ENCODE measurements at places on chromosomes 13 and 19.

DNA sequence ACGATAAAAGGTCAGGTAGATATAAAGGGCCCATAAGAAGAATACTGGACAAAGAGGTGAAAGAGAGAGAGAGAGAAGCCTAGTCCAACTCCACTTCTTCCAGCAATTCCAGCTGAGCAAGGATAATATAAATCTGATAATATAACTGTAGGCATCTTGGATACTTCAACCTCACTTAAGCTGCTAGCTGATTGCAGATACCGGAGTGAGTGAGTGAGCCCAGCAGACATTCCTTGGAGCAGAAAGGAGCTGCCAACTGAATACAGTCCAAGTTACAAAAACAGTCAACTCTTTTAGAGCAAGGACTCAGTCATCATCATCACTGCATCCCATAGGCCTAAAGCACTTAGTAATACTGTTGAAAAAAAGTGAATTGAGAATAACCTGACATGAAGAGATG is 387.6 kb downstream of the SLITRK6 start:
- no peak for DNase-seq

GRCh38 chr13:24684600-24684998 is 4.4 kb downstream of the ATP12A start:
- DNase-seq: peak; percentile 10

DNA sequence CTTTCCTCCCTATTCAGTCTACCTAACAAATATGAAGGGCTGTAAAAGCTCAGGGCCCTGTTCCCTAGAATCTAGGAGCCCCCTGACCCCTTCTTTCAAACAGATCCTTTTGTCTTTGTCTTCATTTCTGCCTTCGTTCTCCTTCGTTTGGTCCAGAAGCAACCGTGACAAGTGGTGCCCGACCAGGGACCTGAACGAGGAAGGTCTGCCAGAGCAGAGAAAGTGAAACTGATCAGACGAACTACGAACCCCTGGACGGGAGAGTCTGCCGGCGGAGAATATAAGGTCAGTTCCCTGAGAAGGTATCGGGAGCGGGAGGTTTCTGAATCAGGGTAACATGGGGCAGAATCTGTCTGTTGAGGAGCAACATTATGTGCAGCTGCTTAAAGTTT is 751 bp downstream of the ERVK3-1 start:
- no peak for DNase-seq

- no peak for DNase-seq
Observed at GRCh38 chr13:104296286-104296685, 1230.1 kb upstream of the SLC10A2 start.

DNA sequence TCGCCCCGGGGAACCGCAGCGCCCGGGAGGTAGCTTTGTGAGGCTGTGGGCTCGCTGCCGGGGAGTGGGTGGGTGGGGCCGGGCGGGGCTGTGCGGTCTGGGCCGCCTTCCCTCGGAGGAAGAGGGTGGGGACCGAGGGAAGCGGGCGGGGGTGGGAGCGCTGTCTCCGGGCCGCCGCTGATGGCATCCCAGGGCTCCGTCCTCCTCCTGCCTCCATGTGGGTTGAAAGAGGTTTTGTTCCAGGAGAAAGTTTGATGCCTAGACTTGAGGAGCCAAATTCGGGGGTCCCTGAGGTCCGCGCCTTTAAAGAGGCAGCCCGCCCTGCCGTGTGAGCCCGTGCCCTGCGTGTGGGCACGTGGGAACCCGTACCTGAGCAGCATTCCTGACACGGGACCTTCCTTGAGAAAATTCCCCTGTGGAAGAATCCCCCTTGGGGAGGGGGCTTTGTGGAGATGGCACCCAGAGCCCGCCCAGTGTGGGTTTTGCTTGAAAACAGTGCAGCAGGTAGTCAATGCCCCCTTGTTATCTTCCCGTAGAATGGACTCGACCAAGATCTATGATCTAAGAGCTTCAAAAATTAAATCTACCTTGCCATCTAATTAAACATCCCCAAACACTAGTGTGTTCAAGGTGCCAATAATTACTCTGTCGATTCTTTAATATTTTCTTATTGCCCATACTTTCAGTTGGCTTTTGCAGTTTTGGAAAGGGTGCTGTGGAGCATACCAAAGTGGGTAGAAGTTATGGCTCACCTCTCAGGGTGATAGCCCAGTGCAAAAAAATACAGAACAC is 107.8 kb downstream of the RXFP2 start:
- DNase-seq: no peak

GRCh38 chr13:97000295-97000925 is 6.1 kb upstream of the OXGR1 start:
- DNase-seq: no peak

GRCh38 chr19:10118960-10119359 is 739 bp downstream of the EIF3G start:
- no peak for DNase-seq

GRCh38 chr19:7242601-7243258 is 51.5 kb downstream of the INSR start:
- no peak for DNase-seq

- DNase-seq: no peak
Observed at GRCh38 chr13:83633746-83634145, 248.5 kb downstream of the SLITRK1 start.

- peak; percentile 61 for DNase-seq
Observed at GRCh38 chr19:12293777-12294248, 870 bp downstream of the ZNF44 start.

- DNase-seq: no peak
Observed at GRCh38 chr13:113788413-113789135, 29.5 kb downstream of the TMEM255B start.

GRCh38 chr13:94065741-94066140 is 413.7 kb downstream of the DCT start:
- no peak for DNase-seq

DNA sequence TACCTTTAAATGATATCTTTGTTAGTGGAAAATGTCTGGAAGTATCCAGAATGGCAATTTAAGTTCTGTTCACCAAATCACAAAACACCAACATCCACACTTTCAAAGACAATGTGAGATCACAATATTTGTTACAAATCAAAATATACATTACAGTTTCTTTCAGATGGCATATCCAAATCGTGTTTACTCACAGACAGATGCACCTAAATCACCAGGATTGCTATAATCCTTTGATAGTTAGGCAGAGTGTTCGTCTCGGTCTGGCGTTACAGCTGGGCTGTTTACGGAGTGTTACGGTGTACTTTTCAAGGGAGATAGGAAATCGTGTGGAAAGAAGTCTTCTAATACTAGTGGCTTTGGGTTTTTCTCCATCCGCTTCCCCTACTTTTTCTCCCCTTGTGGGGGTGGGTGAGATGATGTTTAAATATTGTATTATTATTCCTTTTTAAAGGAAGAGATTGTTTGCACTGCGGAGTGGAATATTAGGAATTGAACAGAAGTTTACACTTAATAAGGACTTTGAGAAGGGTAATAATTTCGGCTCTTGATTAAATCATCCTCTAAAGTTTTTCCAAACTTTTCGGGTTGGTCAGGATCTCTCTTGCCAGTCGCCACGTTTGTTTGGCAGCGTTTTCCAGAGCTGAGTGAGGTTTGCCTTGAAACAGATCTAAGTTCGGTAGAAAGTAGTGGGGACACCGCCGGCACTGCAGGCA is 1.8 kb downstream of the MAB21L1 start:
- DNase-seq: no peak

GRCh38 chr19:33325920-33326319 is 23.6 kb upstream of the CEBPA start:
- DNase-seq: no peak

DNA sequence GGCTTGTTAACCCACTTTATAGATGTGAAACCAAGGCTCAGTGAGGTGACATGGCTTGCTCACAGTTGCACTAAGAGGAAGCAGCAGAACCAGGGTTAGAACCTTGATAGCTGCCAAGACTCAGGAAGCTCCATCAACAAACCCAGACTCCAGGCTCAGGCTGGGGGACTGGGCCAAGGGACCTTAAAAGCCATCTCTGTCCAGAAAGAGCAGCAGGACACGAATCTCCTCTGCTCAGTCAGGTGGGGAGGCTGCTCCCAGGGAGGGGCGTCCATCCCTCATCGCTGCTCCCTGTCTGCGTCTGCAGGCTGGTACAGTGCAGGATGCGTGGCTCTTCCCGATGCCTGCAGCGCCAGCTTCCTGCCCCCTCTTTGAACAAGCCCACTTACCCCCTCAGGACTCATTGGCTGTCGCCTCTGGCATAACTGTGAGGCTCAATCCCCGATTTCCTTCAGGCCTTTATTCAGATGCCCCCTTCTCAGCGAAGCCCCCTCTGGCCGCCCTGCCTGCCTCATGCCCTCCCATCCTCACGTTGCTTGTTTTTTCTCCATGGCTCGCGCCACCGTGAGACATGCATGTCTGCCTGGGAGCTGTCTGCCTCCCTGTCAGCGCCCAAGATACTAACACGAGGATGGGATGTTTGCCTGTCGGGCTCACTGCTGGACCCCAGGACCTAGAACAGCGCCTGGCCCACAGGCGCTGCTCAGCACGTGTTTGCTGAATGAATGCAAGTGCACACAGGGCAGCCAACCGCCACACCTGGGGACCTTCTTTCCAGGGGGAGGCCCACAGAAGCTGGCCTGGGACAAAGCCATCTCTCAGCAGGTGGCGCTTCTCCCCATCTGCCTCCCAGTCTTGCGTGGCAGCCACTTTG is 21.5 kb downstream of the AKT2 start:
- DNase-seq: no peak

GRCh38 chr13:98493042-98493712 is 83.7 kb downstream of the STK24 start:
- no peak for DNase-seq

- DNase-seq: no peak
Observed at GRCh38 chr19:991932-992669, 8.0 kb downstream of the WDR18 start.

- no peak for DNase-seq
Observed at GRCh38 chr13:24540236-24541126, 27.9 kb upstream of the PARP4 start.

DNA sequence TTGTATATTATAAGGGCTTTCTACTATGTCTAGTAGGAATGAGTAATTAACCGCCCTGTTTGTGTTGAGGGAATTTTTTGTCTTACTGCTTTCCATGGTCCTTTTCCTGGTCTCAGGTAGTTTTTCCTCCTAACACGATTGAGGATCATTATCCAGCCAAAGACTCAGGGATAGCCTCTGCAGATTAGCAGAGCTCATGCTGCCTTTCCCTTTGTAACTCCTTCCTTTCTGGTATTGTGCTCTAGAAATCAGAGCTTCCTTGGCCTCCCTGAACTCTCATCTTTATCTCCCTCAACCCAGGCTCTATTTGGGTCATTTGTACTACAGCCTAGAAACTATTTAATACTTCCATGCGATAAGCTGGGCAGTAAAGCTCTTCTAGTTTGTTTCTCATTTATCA is 142.1 kb downstream of the PDS5B start:
- DNase-seq: no peak

GRCh38 chr13:60044321-60044720 is 119.4 kb downstream of the DIAPH3 start:
- no peak for DNase-seq

DNA sequence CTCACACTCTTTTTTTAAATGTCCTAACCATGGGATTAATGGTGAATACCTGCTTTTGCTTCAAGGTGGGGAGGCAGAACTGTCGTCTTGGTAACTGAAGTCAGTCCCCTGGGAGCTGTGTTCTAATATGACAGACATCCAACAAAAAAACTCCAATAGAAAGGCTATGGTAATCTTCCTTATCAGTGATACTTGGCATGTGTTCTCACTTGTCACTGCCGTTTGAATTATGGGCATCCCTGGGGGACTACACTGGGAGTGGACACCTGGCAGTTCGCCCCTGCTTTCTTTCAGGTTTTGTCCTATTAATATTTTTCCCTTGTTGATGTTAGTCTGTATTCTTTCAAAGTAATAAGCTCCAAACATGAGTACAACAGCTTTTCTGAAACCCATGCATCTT is 252.6 kb downstream of the SLITRK5 start:
- DNase-seq: no peak

DNA sequence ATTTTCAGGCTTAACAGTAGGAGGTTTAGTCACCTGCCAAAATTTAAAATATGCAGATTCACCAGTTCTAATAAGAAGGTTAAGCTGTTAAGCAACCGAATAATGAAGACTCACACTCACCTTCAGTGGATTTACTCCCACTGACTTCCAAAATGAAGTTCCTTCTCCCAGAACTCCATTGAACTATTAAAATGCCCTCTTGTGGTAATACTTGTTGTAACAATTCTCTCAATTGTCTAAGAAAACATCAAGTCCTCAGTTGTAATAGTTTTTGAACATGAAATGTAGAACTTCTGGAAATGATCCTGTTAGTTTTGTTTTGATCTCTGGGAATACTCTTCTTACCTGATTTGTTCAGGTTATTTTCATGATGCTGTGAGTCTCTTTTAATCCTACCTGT is 522.0 kb upstream of the ATXN8OS start:
- no peak for DNase-seq

DNA sequence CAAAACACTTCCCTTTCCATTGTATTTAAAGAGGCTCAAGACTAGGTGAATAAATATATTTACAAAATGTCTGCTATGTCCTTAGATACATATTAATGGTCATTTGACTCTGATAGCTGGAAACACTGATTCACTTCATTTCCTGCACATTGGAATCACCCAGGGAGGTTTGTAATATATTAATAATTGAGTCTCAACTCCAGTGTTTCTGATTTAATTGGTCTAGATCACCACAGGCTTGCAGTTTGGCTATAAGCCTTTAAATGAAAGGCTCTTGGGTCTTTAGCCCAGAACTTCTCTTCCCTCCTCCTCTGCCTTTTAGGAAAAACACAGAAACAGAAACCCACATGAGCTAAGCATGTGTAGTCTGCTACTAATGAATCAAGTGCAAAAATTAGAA is 378.0 kb downstream of the TBC1D4 start:
- no peak for DNase-seq

GRCh38 chr19:33273065-33273736 is 29.1 kb downstream of the CEBPA start:
- no peak for DNase-seq

Measured in CD4-positive, alpha-beta T cell treated with Interleukin-15 for 4 hours (primary cell).